ENCODE measurements at places on chromosomes 6 and 20.

DNA sequence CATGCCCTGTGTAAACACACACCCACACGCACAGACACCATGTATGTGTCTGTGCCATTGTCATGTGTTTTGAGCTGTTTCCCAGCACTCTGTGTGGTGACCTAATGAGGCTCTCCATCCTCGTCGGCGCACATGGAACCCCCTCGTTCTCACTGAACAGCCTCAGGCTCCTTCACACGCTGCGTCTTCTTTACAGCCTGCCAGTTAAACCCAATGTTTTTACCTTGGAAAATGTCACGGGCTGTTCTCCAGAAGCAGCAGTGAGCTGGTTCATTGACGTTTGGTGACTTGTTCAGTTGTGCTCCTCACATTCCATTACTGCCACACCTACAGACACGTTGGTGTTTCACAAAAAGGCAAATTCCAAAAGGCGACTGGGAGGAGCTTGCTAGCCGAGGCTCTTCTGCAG is 201.0 kb upstream of the FOXQ1 start:
- DNase-seq, result no peak

DNA sequence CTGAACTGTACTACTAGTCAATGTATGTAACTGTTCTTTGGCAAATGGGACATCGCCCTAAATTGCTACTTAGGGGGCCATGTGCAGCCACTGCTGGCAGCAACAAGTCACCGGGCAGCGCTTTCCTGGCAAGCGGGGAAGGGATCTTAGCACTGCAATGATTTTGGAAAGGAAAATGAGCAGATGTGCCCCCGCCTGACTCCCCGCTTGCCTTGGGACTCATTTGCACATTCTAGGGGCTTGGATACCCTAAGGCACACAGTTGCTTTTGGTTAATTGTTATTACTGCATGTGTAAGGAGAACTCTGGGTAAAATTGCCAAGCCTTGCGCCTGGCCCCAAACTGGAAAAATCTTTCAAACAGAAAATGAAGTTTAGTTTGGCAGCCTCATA is 32.2 kb downstream of the CD83 start:
- DNase-seq, result no peak

GRCh38 chr20:18404172-18404571 is 62.7 kb downstream of the DZANK1 start:
- no peak for DNase-seq

- no peak for DNase-seq
Observed at GRCh38 chr20:33328157-33329137, 45.4 kb downstream of the BPIFB1 start.

DNA sequence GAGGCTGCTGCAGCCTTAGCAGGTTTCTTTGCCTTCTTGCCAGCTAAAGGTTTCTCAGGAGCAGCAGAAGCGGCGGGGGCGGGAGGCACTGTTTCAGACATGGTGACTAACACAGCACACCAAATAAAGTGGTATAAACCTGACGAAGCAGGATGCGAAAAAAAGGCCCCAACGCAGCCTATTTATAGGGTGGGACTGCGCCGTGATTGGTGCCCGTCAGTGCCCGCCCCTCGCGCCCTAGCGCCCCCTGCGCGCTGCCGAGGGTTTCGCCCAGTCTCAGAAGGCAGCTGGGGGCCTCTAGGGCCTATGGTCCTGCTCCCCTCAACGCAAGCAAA is 55.0 kb downstream of the TRIM38 start:
- DNase-seq, result peak; percentile 74

DNA sequence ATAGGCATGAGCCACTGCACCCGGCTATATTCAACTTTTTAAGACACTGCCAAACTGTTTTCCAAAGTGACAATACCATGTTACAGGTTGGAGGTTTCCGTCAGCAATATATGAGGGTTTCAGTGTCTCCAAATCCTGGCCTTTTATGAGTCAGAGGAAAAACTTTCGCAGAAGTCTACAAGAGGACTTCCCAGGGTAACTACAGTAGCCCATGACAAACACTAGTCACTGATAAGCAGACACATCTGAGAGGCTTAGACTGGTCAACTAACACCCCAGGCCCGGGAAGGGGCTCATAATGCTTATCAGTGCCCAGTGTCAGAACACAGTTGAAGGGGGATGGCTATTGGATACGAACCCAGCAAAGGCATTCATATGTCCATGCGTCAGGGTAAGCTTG is 85.4 kb downstream of the SOX4 start:
- no peak for DNase-seq

GRCh38 chr6:166499350-166500163 is 86.9 kb downstream of the RAMACL start:
- no peak for DNase-seq

- no peak for DNase-seq
Observed at GRCh38 chr6:37100745-37101144, 69.2 kb upstream of the PIM1 start.

GRCh38 chr6:101393251-101393828 is at the start of gene GRIK2:
Gene GRIK2, plus strand, starts transcription at chr6:101393708.
- no peak for DNase-seq

DNA sequence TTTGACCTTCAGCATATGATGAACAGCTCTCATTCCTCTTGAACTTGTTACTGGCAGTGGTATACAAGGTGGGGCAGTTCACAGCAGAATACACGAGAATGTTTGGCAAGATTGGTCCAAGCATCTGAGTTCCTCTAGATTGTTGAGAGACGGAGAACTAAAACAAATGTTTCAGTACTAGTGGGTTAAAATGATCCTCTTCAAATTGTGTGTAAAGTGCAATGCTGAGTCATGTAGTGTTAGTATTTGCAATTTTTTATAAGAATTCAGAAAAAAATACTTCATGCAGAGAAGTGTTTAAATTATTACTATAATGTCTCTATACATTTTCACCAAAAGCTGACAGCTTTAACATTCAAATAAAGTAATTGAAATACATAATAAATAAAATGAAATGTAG is 879.8 kb downstream of the TFAP2A start:
- no peak for DNase-seq

DNA sequence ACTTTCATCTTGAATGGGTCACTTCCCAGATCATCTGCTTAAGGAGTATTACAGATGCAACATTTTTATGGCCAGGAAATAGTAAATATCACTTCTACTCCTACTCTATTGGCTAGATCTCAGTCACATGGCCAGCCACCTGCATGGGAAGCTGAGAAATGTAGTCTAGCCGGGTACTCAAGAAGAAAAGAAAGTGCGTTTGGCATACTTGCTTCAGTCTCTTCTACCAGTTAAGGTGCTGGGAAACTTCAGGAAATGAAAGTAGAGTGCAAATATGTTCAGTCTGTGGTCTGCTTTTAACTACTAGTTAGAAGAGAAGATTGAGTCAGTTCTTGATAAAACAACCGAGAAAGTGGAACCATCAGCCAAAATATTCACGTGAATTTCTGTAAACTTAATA is 129.2 kb downstream of the PDSS2 start:
- DNase-seq, result no peak

DNA sequence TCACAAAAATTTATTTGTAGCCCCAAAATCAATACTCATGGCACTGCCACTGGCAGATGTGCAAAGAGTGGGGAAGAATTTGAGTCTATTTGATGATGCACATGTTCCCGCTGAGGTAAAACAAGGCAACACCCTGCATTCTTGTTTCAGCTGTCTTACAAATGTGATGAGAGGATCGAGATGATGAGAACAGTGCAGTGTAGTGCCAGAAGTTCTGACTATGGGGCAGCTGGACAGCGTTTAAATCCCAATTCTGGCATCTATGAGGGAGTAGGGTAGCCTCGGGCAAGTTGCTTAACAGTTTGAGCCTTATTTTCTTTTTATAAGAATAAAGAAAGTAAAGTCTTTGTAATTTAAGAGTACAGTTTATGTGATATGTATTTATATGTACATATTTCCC is 296.7 kb upstream of the FKBP1C start:
- DNase-seq, result no peak

GRCh38 chr20:19709635-19710335 is 48.3 kb upstream of the RIN2 start:
- no peak for DNase-seq

DNA sequence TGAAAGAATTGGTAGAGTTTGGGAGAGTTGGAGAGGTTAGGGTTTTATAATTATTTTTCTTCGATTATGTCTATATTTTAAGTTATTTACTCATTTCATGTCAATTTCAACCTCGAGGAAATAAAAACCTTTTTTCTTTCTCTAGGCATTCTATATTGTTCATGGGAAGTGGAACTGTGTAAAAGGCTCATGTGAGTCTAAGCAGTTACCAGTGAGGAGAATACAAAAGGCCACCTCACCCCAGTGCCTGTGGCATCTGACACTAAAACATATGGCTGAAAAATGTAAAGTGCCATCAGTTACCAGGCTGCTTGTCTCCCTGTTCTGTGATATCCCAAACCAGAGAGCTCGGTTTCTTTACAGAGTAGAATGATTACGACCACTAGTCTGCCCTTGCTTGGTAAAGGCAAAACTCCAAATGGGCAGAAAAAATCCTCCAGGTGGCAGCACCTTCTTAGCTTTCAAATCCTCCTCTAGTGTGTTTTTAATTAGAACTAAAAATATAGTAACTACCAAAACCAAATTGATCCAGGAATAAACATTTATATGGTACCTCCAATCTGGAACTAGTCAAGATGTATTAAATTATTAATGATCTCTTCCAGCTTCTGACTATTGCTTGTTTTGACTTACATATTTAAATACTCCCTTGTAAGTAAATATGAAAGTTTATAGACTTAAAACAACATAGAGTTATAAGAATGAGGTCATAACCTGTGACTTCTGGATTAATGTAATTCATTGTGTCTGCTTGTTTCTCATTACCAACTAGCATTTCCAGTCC is 122.6 kb upstream of the MCHR2 start:
- DNase-seq, result no peak

- DNase-seq, result no peak
Observed at GRCh38 chr6:167524261-167525111, 199.6 kb downstream of the TTLL2 start.

DNA sequence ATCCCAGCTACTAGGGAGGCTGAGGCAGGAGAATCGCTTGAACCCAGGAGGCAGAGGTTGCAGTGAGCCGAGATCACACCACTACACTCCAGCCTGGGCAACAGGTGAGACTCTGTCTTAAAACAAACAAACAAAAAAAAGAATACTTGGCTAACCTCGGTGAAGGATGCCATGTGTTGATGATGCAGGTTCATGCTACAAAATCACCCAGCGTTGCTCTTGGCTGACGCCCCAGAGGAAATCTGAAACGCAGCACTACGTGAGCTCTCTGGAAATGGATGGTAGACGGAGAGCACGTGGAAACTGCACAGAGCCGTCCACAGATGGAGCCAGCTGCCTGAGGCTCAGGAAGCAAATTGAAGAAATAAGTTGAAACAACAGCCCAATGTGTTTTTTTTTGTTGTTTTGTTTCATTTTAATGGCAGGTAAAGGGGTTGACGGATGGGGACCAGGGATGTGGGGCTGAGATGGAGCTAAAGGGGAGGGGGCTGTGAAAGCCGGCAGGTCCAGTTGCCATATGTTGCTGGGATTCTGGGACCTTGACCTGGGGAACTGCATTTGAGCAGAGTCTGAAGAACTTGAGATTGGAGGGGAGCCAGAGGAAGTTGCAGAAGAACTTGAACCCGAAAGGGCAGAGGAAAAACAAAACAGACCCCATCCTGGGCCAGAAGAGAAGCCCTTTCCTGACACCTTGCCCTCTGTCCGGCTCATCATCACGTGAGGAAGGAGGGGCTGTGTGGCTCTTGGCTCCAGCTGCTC is 12.8 kb upstream of the MANBAL start:
- no peak for DNase-seq

DNA sequence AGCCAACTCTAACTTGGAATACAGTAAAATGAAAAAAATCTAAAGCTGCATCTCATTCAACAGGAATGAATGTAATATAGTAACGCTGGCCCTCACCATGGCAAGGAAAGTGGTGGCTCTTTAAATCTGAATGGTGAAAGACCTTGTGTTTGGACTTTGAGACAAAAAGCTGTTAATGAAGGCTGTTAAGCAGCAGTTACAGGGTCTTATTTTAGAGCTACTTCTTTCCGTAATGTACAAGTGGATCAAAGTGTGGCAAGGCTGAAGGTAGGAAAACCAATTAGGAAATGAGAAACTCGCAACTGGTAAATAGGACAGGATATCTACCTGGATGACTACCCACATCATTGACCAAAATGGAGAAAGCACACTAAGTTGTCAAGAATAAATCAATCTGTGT is 11.6 kb upstream of the TRIM39 start:
- DNase-seq, result no peak

GRCh38 chr6:129513471-129513870 is 196.5 kb downstream of the ARHGAP18 start:
- DNase-seq, result no peak

GRCh38 chr6:159689001-159689400 is 4.0 kb downstream of the SOD2 start:
- no peak for DNase-seq

- no peak for DNase-seq
Observed at GRCh38 chr20:61219021-61219431, 33.0 kb upstream of the CDH4 start.

DNA sequence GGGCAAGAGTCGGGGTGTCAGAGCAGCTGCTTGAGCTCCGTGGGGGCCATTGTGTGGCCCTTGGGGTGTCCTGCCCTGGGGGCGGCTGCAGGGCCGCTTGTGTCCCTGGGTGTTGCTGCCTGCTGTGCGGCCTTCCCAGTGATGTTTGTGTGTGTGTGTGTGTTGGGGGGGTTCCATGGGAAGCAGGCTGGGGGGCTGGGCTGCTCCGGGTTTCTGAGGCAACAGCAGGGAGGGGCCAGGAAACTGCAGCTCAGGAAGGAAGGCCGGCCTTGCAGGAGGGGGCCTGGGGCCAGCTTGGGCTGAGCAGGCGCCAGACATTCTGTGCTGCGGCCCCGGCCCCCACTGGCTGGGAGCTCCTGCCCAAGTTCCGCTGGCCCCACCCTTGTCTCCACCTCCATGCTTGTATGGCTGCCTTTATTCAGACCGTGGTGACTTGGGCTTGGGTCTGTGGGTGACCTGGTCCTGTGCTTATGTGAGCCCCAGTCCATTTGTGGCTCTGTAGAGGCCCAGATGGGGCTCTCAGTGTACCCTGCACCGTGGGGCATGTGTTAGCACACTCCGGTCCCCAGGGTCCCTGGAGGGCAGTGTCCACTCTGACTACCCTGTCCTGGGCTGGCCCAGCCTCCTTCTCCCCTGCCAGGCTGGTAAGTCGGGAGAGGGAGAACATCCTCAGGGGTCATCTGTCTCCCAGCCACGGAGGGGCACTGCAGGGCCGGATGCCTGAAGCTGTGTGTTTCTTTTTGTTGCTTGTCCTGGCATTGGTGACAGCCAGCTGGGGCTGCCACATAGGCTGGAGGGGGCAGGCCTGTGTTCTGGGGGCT is 4.6 kb upstream of the SOX18 start:
- no peak for DNase-seq

Measured in activated CD4-positive, alpha-beta T cell treated with anti-CD3 and anti-CD28 coated beads for 24 hours (primary cell).